ENCODE measurements at places on chromosomes 7 and 10. TPM values are rescaled to one million over a fixed set of nuclear protein-coding genes. Genes with fewer than 3 reads are reported as not detected.
A peak's percentile ranks its signal among the peaks of the same experiment; 100 is the strongest.

- DNase-seq = no peak
These were observed 166.5 kb downstream of the TFEC start for GRCh38 chr7:115864082-115864481.

Gene GNGT1
- total RNA-seq = not detected

GRCh38 chr10:121597504-121598262, 561 bp downstream of the FGFR2 start:
- DNase-seq = peak; percentile 44

DNA sequence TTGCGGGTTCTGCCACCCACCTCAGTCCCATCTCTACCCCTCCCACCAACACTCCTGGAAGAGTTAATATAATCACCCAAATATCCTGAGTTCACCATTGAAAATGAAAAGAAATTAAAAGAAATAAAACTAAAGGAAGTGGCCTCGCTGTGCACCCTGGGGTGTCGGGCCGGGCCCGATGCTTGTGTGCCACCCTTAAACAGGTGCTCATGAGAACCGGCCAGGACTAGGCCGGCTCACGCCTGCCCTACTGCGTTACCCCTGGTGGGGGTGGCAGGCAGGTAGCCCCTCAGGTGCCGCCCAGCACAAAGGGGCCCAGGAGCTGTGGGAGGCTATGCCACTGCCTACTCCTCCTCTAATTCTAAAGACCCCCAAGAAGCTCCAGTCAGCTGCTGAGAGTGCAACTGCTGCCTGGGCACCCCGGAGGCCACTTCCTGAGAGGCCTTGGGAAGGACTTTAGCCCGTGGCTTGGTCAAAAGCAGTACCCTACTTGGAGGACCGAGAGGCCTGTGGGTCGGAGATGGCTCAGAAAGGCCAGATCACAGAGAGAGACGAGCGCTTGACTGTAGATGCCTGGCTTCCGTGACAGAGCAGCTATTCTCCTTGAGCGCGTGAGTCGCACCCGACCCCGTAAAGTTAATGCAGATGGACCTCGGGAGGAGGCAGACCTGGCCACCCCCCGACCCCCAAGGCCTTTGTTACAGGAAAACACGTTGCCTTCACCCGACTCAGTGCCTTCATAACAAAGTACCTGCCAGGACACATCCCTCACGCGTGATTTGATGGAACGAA, 51.0 kb upstream of the PPP2R2D start:
- no peak for DNase-seq

Gene ZPBP
- not detected for total RNA-seq

Gene SLF2
- 15.0 TPM for total RNA-seq

Gene CPA1
- not detected for total RNA-seq

DNA sequence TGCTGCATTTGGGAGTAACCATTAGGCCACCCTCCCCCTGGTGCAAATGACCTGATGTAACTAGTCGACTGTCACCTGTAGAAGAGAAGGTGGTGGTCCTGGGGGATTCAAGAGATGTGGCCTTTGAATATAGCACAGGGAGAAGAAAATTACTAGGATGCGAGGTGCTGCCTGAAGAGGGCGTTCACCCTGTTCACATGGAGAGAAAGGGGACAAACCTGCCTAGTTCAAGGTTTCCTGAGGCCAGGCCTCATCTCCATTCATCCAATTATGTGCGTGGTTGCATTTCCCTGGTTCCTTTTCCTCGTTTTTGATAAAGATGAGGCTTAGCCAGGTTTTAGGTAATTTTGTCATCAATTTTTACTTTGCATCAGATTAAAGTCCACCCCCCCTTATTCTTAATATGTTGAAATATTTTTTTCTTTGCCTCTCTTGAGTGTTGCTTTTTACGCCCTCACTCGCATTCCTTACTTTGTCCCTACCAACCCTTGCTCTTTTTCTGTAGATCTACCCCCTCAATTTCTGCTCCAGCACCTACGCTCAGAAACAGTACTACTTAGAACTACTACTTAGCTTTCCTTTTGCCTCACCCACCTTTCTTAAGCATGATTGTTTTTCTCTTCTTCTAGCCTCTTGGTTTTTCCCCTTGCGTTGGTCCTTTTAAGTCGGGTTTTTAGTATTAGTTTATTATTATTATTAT, 13.7 kb downstream of the CLCN1 start:
- DNase-seq = no peak

DNA sequence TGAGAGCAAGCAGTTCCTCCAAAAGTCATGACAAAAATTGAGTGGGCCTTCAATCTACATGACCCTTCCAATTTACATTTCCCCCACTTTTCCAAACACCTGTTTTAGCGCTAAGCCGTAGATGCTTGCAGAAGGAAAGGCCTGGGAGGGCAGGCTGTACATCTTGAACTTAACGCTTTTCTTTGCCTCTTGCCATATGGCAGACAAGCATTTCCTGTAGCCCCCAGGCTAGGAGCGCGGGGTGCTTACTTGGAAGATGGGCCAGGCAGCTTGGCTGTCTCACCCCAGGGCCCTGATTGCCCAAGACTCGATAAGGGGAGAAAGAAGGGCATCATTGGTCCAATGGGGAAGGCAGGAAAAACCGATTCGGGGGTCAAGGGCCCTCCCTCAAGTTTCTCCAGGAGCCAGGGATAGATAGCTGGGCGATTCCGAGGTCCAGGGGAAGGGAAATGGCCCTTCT, 1.8 kb downstream of the HOXA10 start:
- DNase-seq = no peak

DNA sequence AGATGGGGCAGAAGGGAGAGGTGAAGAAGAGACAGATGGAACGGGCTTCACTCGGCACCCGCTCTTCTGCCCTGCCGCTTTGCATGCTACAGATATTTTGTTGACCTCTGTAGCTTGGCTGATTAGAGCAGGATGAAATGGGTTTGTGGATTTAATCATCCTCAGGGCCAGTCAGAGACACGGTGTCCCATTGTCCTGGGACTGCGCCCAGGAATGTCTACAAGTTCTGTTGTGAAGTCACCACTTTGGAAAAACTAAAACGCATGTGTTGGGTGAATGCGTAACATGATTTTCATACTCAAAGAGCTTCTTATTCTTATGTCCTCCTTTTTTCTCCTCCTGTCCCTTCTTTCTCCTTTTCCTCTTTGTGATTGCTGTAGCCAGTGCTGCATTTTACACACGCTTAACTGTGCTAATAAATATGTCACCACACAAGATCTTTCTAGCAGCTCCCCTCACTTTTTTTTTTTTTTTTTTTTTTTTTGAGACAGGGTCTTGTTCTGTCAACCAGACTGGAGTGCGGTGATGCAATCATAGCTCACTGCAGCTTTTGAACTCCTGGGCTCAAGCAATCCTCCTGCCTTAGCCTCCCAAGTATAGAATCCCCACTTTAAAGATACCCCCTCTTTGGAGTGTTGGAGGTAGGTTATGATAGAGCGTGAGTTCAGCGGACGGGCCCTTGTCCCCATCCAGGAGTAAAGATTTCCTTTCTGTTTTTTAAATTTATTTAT, 3.4 kb downstream of the CPA4 start:
- DNase-seq = no peak

GRCh38 chr7:155252444-155252887, 45.2 kb upstream of the INSIG1 start:
- DNase-seq = no peak

GRCh38 chr7:112866424-112866823, 76.2 kb upstream of the TMEM168 start:
- DNase-seq = no peak

Gene MGAM2
- 0.11 TPM for total RNA-seq

DNA sequence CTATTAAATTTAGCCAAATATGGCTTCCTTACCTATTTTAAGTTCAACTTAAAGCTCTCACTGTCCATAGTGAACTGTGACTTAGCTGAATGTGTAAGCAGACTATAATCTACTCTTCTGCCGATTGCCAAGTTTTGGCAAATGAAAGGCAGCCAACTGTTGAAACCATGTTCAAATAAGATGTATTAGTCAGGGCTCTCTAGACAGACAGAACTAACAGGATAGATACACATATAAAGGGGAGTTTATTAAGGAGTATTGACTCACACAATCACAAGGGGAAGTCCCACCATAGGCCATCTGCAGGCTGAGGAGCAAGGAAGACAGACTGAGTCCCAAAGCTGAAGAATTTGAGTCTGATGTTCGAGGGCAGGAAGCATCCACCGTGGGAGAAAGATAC, 837.7 kb upstream of the AUTS2 start:
- DNase-seq = no peak

DNA sequence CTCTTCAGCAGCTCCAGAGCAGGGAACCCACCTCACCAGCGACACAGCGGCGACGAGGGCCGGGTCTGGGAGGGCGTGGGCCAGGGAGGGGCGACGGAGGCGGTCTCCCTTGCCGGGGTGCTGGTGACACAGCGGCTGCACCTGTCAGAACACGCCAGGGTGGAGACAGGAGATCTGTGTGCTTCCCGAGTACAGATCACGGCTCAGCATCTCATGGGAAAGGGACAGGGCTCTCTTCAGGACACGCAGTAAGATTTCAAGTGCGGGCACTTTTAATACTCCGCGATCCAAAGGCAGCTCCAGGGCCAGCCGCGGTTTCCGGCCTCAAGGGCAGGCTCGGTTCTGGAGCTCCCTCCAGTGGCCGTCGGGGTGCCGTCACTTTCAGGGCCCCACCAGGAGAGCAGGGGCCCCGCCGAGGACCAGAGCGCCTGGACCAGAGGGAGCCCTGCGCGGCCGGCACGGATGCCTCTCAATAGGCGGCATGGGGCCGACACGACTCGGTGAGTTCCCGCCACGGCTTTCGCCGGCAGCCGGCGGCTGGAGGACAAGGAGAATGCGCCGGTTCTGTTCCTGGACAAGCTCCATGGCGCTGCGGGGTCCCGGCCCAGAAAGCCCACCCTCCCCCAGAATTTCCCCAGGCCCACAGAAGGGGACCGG, 21.4 kb downstream of the GPR146 start:
- peak; percentile 93 for DNase-seq

DNA sequence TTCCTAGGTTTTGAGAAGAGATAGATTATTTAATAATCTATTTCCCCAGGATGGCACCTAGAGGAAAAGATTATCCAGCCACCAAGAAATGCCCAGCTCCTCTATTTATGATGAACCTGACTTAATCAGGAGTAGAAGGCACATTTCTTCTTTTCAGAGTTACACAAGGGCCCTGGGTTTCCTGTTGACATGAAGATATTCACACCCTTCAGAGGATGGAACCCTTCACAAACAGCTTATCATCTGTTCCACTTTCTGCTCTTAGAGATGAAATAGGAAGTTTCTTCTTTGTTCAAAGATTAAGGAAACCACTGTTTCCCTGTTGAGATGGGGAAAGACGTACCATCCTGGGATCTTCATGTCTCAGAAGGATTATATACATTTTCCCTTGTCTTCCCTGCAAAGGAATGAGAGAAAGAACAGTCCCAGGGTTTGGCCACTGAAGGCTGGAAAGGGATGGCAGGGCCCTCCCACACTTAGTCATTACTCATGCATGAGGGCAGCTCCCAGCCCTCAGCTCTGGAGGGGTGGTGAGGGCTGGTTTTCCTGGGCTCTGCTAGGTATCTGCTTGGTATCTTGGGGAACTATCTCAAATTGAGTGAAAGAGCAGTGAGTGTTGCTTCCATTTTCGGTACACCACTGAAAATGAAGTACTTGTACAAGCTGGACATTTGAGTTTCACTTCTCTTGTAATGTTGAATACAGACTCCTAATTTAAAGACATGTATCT, 64.0 kb downstream of the MTPAP start:
- no peak for DNase-seq

- no peak for DNase-seq
These were observed 100.0 kb upstream of the KCNMA1 start for GRCh38 chr10:77737608-77738007.

- DNase-seq = no peak
These were observed 40.3 kb downstream of the HIPK2 start for GRCh38 chr7:139737221-139738100.

- DNase-seq = no peak
These were observed 361.4 kb downstream of the EXOC4 start for GRCh38 chr7:133614251-133614650.

DNA sequence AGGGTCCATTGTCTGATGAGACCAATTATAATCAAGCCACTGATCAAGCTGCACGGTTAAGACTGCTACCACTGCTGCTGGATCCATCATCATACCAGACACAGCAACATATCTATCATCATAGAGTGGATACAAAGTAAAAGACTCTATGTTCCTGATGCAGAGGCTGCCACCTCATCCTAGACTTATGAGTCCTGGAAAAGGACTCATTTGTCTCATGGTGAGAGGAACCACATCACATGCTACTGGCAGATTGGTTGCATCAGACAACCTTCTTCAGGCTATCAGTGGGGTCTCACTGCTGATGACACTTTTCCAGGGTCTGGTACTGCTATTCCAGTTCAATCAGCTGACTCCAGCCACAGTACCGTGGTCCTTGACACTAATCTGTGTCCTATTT, 79.0 kb downstream of the ABI1 start:
- DNase-seq = no peak

DNA sequence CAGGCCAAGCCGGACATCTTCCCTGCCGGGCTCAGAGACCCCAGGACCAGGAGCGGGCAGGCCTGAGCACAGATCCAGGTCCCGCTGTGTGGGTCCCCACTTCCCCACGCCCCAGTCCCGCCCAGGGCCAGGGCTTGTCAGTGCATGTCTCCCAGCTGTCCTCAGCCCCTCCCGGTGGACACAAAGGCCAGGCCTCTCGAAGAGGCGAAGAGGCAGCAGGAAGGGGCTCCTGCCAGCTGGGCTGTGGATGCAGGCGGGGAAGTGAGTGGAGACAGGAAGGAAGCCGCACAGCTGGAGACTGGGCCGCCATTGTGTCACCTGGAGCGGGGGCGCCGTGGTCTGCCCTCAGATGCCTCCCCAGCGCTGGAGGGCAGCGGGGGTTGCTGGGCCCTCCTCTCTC, 4.8 kb downstream of the GRIFIN start:
- DNase-seq = peak; percentile 72

Gene NUTM2D
- 4.0 TPM for total RNA-seq

Gene EPHA1
- total RNA-seq = 0.08 TPM

Gene UNCX
- total RNA-seq = not detected

DNA sequence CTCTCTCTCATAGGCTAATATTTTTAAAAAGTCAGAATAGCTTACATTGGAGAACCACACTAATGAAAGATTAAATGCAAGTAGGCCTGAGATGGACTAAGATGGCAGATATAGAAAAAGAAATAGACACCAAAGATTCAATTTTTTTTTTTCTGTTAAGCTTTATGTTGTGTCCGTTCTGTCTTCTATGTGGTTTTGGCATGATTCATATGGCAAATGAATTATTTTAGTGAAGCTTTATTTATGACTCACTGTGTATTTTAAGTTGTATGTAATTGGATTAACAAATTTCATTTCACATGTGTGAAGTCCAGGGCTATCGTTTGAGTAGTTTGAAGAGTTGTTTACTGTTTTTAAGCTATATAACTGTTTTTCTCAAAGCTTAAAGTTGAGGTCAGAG, 214.8 kb downstream of the CAMK1D start:
- no peak for DNase-seq

Gene CALML3
- not detected for total RNA-seq

DNA sequence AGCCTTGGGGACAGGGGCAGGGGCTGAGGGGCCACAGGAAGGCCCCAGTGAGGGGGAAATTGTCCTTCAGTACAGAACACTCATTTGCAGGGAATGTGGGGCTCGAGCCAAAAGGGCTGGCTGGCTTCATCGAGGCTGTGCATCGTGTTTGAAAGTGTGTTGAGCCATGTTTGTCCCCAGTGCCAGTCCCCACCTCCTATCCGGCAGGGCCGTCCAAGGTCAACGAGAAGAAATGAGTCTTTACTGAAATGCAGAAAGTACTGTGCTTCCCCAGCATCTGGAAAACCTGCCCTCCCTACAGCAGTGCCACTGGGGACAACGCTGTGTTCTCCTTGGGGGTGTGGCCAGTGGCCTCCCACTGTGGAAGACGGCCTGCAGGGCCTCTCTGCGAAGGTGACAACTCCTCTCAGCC, 214.1 kb downstream of the KLF6 start:
- DNase-seq = peak; percentile 68

GRCh38 chr10:78437407-78437768, 403.7 kb downstream of the RPS24 start:
- DNase-seq = no peak

- no peak for DNase-seq
These were observed 31.6 kb downstream of the MKLN1 start for GRCh38 chr7:131359136-131359776.

All from Right ventricle myocardium superior (tissue), 1 donor.